ENCODE measurements at places on chromosomes 3 and 15. TPM values are rescaled to one million over a fixed set of nuclear protein-coding genes. Genes with fewer than 3 reads are reported as not detected.
A peak's percentile ranks its signal among the peaks of the same experiment; 100 is the strongest.

- no peak for DNase-seq
Measured at GRCh38 chr3:106814231-106814630, 563.0 kb upstream of the CCDC54 start.

DNA sequence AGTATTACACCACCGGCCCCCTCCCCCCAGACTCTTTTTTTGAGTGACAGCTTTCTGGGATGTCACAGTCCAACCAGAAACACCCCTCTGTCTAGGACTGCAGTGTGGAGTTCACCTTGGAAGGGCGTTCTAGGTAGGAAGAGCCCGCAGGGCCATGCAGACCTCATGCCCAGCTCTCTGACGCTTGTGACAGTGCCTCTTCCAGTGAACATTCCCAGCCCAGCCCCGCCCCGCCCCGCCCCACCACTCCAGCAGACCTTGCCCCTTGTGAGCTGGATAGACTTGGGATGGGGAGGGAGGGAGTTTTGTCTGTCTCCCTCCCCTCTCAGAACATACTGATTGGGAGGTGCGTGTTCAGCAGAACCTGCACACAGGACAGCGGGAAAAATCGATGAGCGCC is 63.6 kb downstream of the AAGAB start:
- DNase-seq = no peak

- no peak for DNase-seq
Measured at GRCh38 chr3:85781806-85782205, 823.0 kb downstream of the CADM2 start.

DNA sequence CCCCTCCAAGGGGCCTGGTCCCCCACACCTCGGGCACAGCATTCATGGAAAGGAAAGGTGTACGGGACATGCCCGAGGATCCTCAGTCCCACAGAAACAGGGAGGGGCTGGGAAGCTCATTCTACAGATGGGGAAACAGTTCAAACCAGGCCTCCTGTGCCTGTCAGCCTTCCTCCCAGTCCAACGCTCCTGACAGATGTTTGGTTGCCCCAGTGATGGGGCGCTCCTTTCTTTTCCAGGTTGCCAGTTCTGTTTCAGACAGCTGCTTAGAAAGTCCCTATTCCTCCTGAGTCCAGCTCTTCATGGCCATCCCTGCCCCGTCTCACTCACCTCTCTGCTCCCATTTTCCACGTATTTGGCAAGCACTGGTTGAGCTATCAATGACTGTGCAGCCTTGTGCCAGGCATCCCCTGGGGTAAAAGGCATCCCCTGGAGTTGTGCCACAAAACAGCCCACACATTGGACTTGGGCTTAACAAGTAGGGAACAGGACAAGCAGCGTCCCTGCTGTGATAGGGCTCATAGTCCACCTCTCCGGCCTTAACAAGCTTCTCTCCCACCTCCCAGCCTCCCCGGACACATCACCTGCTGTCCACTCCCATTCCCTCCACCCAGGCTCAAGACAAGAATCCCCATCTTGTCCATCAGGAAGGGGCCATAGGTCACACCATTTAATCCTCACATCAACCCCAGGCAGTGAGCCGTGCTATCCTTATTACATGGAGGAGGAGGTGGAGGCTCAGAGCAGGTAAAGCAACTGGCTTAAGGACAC is 6.6 kb downstream of the OXTR start:
- no peak for DNase-seq

- DNase-seq = no peak
Measured at GRCh38 chr3:30848087-30848779, 46.2 kb downstream of the GADL1 start.

DNA sequence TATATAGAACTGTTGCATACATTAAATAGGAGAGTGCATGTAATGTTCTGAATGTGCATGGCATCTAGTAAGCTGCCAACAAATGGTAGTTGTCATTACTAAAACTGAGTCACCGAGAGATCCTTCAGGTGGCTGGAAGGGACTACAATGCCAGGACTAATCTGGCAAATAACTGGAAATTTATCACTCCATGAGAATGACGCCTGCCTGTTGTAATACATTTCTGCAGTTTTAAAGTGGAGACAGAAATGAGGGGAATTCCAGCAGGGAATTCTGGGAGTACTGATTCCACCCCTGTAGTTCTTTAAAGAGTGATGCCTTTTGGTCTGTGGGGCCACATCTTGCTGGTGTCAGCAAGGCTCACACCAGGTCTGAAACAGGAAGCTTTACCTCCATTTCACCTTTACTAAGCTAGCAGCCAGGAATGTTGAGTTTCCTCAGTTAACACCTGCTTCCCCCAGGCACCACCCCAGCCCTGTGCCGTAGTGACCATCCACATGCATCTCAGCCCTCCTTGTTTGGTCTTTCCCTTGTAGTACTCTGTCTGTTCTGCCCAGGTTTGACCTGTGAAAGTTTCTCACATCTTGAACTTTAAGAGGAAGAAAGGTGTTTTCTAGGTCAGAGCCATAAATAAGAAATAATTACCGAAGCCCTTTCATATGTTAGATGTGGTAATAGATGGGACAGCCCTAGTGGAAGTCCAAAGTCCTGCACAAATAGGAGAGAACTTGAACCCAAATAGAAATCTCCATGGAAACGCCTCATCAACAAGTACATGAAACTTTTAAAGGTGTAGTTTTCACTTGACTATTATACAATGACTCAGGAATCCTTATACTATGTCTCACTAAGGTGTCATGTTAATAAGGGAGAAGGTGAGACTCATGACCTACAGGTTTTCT is 56.7 kb upstream of the LMOD3 start:
- DNase-seq = peak; percentile 73

DNA sequence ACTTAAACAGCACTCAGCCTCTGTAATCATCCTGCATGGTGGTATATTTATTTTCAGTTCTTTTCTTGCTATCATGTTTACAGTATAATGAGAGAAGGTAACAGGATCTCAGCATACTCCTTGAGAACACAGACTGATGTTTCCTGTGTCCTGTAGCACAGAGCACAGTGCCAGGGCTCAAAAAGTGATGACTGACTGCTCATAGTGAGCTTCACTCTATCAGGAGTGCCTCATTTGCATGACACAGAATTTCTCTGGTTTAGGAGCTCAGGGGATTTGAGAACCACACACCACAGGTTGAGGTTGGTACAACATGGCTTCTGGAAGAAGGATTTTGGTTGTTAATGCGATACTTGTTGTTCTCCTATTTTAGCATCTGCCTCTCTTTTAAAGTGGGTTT is 68.5 kb upstream of the SLC2A2 start:
- DNase-seq = no peak

- peak; percentile 84 for DNase-seq
Measured at GRCh38 chr3:167684388-167684993, 30.7 kb upstream of the WDR49 start.

GRCh38 chr3:181860235-181860634 is 148.5 kb downstream of the SOX2 start:
- no peak for DNase-seq

DNA sequence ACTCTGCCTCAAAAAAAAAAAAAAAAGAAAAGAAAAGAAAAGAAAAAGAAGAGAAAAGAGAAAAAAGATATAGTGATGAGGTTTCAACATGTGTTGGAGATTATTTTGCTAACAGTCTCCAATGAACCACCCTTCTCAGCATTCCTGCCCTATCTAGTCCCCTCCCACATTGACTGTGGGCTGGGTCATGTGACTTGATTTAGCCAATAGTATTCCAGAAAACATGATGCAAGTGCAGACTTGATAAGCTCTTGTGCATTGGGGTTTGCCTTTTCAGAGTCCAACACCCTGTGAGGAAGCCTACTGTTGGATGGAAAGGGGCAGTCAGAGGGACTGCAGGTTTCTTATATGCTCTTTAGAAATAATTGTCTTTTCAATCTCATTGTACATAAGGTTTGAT is 37.8 kb upstream of the MED12L start:
- no peak for DNase-seq

GRCh38 chr3:34174740-34175139 is 376.3 kb downstream of the PDCD6IP start:
- no peak for DNase-seq

- DNase-seq = no peak
Measured at GRCh38 chr15:80485370-80486164, 81.4 kb downstream of the ARNT2 start.

GRCh38 chr3:132783152-132783551 is 60.9 kb upstream of the NPHP3 start:
- DNase-seq = no peak

DNA sequence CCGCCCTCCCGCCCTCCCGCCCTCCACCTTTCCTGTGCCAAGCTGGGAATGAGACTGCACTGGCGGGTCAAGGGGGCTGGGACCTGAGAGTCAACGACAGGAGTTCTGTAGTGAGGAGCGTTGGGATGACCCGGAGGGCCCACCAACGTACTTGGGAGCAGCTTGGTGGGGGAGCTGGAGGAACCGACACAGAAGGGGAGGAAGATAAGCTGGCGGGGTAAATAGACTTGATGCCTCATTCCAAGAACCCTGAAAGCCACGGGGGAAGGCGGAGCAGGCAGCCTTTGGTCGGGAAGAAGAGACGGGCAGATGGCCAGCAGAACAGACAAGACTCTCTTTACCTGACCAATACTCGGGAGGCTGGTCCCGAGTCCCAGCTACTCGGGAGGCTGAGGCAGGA is 277 bp downstream of the FMN1 start:
- no peak for DNase-seq

DNA sequence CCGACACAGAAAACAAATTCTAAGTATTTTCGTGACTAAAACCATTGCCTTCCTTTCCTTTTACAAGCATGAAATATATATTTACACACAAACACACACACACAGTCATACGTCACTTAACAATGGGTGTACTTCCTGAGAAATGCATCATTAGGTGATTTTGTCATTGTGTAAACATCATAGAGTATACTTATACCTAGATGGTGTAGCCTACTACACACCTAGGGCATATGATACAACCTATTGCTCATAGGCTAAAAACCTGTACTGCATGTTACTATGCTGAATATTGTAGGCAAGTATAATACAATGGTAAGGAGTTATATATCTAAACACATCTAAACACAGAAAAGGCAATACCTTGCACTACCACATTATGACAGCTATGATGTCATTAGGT is 28.6 kb downstream of the COL6A5 start:
- DNase-seq = no peak

DNA sequence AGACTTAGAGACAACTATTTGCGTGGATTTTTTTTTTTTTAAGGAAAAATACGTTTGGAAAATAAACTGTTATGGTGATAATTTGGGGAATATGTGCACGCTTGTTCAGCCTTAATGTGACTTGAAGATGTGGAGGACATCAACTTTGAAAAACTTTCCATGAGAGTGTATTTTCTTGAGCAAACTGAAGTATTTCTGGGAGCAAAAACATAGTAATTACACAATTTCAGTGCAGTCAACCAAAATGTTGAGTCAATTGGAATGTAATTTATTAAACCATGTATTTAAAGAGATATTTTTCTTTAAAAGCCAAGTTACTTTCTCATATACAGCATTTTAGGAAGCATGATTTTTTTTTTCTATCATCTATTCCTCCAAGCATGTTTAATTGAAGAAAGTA is 80.3 kb upstream of the FLNB start:
- no peak for DNase-seq

DNA sequence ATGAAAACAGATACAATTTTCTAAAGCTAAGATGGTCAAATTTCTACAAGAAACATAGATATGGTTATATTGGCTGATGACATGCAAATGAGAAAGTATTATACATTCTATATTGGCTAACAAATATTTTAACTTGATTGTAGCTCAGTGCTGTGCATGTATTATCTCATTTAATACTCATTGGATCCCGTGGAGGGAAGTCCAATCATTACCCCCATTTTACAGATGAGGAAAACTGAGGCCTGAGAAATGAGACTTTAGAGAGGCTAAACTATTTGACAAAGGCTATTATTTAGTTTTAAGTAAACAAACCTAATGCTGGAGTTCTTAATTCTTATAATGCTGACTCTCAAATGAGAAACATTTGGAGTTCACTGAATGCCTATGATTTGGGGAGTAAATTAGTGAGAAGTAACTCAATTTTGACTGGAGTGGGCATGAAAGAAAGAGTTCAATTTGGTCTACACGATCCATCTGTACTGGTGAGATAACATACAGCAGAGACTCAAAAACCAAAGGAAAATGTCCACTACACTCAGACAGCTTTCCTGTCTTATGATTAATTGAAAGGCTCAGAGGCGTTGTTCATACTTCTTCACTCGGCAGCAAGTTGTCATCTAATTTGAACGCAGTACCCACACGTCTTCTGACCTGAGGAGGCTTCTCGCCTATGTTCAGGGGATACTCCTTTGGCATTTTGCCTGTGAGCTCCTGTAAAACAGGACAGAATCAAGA is 72.2 kb upstream of the LMOD3 start:
- no peak for DNase-seq

- peak; percentile 47 for DNase-seq
Measured at GRCh38 chr3:24830230-24831152, 335.8 kb upstream of the THRB start.

- DNase-seq = no peak
Measured at GRCh38 chr3:195746751-195747150, 26.0 kb downstream of the MUC20 start.

GRCh38 chr3:193865339-193865738 is 270.6 kb upstream of the HES1 start:
- no peak for DNase-seq

- peak; percentile 24 for DNase-seq
Measured at GRCh38 chr3:154904328-154904727, 175.8 kb upstream of the MME start.

DNA sequence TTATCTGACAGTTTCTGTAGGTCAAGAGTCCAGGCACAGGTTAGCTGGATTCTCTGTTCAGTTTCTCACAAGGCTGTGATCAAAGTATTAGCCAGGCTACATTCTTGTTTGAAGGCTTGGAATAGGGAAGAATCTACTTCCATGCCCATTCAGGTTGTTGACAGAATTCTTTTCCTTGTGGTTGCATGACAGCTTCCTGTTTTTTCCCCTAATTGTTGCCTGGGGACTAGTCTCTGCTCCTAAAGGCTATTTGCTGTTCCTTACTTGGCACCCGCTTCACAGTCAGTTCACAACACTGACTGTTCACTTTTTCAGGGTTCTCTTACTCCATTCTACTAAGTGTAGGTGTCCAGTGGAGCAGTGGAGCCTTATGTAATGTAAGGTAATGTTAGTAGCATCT is 115.4 kb upstream of the GBE1 start:
- no peak for DNase-seq

DNA sequence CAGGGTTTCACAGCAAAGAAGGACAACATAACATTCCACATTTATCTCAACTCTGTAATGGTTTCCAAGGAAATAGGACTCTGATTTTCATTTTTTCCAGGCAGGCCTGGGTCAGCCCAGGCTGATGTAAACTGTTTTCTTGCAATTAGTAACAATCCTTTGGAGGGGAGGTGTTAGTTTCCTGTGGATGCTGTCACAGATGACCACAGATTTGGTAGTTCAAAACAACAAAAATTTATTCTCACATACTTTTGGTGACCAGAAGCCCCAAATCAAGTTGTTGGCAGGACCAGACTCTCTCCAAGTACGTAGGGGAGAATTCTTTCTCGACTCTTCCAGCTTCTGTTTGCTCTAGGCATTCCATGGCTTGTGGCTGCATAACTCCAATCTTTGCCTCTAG is 88.0 kb downstream of the EDEM1 start:
- no peak for DNase-seq

The P2RY13 gene
- total RNA-seq = not detected

The CFAP92 gene
- 0.92 TPM for total RNA-seq

The MOBP gene
- total RNA-seq = 0.57 TPM

The DNAH12 gene
- total RNA-seq = 0.92 TPM

The GOLGA6L4 gene
- 2.0 TPM for total RNA-seq

The RNF111 gene
- 55.2 TPM for total RNA-seq

The MITF gene
- total RNA-seq = 47.7 TPM

The SLC28A1 gene
- total RNA-seq = 0.17 TPM

The CD96 gene
- total RNA-seq = not detected

The EXD1 gene
- not detected for total RNA-seq

The TMOD2 gene
- 1.0 TPM for total RNA-seq

The GHRL gene
- 0.85 TPM for total RNA-seq

The PRICKLE2 gene
- total RNA-seq = 4.0 TPM
